ENCODE measurements at places on chromosomes 7 and 10. TPM values are rescaled to one million over a fixed set of nuclear protein-coding genes. Genes with fewer than 3 reads are reported as not detected.

The ST7 gene
- polyA plus RNA-seq: 7.9 TPM

The TRPV5 gene
- not detected for polyA plus RNA-seq

The VSTM4 gene
- not detected for polyA plus RNA-seq

The MPP7 gene
- 22.2 TPM for polyA plus RNA-seq

The EPHB6 gene
- 13.7 TPM for polyA plus RNA-seq

GRCh38 chr10:132541601-132542011 is 4.0 kb downstream of the INPP5A start:
- no peak overlapping the region for H3K27ac ChIP-seq
- DNase-seq: no peak
- H3K27me3 ChIP-seq: no peaks in the 10 kb centered on the region
- H3K4me3 ChIP-seq: no peak overlapping the region
- peaks cover 57% of the 10 kb centered on the region for H3K4me1 ChIP-seq

DNA sequence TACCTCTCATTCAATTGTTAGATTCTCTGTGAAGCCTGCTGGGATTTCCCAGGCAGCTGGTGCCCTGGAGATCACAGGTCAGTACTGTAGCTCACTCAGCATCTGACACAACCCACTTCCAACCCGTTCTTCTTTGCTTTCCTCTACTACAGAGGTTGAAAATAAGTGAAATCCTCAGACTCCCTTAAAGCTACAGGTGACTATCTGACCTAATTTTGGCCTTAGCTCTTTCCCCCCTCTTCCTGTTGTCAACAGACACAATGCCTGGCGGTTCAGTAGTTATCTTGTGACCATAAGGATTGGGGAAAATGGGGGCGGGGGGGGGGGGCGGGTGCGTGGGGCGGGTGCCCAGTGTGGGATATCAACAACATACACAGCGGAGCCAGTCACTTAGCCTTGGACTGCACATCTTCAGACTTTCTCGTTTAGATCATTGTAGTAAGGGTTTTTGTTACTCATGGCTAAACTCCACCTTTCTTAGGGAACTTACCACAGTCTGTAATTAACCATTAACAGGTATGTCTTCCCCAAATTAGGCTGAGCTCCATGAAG is 37.8 kb downstream of the MTPN start:
- H3K4me3 ChIP-seq: no peak overlapping the region
- H3K36me3 ChIP-seq: no peaks in the 10 kb centered on the region
- peak overlapping the region; percentile 28 for H3K27ac ChIP-seq
- peaks cover 57% of the 10 kb centered on the region for H3K4me1 ChIP-seq
- H3K27me3 ChIP-seq: no peaks in the 10 kb centered on the region
- DNase-seq: no peak

- DNase-seq: no peak
- H3K27ac ChIP-seq: no peak overlapping the region
- H3K4me3 ChIP-seq: no peak overlapping the region
- no peaks in the 10 kb centered on the region for H3K4me1 ChIP-seq
Measured at GRCh38 chr10:34647875-34648865, 166.9 kb downstream of the PARD3 start.

DNA sequence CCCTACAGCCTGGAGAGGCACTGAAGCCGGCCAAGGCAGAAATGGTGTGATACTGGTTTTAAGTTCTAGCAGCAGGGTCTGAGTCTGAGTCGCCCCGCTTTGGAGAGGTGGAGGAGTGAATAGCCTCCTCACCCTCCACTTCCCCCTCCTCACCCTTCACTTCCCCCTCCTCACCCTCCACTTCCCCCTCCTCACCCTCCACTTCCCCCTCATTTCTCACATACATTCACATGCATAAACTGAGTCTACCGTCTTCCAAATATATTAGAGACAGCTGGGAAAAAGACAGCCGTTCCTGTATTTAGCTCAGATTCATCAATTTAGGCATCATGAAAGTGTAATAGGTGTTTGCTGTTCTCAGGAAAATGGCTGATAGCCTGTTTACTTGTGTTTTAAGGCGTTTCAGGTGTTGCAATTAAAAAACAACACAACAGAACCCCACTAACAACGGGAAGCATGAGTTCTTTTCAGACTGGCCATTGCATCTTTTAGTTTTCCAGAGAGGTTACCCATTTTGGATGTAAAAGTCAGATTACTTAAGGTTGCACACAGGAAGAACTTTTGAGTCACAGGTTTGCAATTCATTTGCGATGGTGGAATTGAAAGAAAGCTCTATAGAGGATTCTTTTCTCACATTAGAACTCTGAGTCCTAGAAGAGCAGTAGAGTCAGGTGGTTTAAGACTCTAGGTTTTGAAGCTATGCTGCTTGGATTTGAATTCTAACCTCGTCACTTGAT is 861 bp downstream of the NRBF2 start:
- no peak for DNase-seq
- H3K27me3 ChIP-seq: no peaks in the 10 kb centered on the region
- H3K4me1 ChIP-seq: peaks cover 33% of the 10 kb centered on the region
- no peaks in the 10 kb centered on the region for H3K36me3 ChIP-seq
- H3K4me3 ChIP-seq: peak overlapping the region; percentile 96

DNA sequence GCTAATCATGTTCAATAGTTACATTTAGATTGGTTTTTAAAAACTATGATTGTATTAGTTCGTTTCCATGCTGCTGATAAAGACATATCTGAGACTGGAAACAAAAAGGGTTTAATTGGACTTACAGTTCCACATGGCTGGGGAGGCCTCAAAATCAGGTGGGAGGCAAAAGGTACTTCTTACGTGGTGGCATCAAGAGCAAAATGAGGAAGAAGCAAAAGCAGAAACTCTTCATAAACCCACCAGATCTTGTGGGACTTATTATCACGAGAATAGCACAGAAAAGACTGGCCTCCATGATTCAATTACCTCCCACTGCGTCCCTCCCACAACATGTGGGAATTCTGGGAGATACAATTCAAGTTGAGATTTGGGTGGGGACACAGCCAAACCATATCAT is 34.1 kb upstream of the CC2D2B start:
- no peaks in the 10 kb centered on the region for H3K4me1 ChIP-seq
- DNase-seq: no peak
- H3K4me3 ChIP-seq: no peak overlapping the region

GRCh38 chr10:79298403-79299244 is 48.6 kb upstream of the PPIF start:
- H3K27ac ChIP-seq: no peak overlapping the region
- H3K4me3 ChIP-seq: no peak overlapping the region
- no peaks in the 10 kb centered on the region for H3K27me3 ChIP-seq
- H3K4me1 ChIP-seq: no peaks in the 10 kb centered on the region
- peaks cover 11% of the 10 kb centered on the region for H3K36me3 ChIP-seq
- no peak for DNase-seq

DNA sequence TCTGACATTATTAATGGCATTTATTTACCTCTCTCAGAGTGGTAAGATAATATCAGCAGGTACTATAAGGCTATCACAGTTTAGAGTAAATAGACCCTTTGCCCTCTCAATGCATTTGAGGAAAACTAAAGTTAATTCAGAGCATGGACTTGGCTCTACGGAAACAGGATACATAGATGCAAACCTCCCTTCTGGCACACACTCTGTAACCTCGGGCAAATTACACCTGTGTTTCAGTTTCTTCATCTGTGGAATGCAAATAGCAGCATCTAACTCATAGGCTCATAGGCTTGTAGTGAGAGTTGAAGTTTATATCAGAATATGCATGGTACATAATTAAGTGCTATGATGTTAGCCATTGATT is 5.6 kb downstream of the RAPGEF5 start:
- no peaks in the 10 kb centered on the region for H3K4me1 ChIP-seq
- H3K27me3 ChIP-seq: no peaks in the 10 kb centered on the region
- H3K4me3 ChIP-seq: no peak overlapping the region
- no peak for DNase-seq

DNA sequence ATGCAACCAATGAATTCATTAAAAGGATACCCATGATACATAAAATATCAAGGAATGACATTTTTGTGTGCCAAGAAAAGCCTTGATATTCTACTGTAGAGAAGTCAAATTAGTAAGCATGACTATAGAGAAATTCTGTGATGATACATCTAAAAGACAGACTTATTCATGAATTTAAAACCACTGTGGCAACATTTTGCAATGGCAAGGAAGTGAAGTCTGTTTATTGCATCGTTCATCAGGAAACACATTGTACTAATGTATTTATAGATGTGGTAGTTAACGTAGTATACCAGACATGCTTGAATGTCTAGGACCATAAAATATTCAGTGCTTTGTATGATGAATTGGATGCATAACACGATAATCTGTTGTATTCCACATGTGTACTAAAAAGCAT is 9.3 kb upstream of the CLEC5A start:
- no peak overlapping the region for H3K27ac ChIP-seq
- no peak overlapping the region for H3K4me3 ChIP-seq
- H3K27me3 ChIP-seq: no peaks in the 10 kb centered on the region
- H3K4me1 ChIP-seq: no peaks in the 10 kb centered on the region
- no peaks in the 10 kb centered on the region for H3K36me3 ChIP-seq

- no peak for DNase-seq
- no peak overlapping the region for H3K4me3 ChIP-seq
- H3K4me1 ChIP-seq: no peaks in the 10 kb centered on the region
- H3K27me3 ChIP-seq: no peaks in the 10 kb centered on the region
Measured at GRCh38 chr10:101080933-101081931, 19.4 kb downstream of the KAZALD1 start.

DNA sequence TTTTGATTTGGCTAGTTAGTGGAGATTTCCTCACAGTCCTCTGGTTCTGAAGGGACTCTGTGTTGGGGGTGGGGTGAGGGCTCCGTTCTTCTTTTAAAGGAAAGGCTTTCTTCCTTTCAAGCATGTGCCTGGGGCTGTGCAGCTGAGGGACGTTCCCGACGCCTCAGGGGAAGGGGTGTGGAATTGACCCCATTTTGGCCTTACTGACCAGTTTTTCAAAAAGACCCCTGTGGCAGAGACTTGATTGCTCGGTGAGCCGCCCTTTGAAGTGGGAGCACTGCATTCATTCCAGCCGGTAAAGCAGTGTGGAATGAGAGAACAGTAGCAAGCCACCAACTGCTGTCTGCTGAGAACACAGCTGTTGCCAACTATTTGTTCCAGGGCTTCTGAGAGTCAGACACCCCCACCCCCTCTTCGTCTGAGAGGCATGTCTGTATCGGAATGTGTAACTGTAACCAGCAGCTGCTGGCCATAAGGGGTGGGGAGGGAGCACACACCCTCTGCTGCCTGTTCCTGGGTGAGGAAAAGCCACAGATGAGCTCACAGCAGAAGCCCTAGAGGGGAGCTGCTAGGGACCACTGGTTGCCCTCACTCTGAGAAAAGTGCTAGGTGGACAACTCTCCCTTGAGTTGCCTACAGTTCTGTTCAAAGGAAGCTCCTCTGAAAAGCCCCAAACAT is 33.2 kb downstream of the WBP1L start:
- DNase-seq: no peak
- no peak overlapping the region for H3K4me3 ChIP-seq
- H3K4me1 ChIP-seq: peaks cover 39% of the 10 kb centered on the region
- no peak overlapping the region for H3K27ac ChIP-seq
- no peaks in the 10 kb centered on the region for H3K27me3 ChIP-seq

GRCh38 chr10:94351089-94351488 is 11.7 kb downstream of the NOC3L start:
- H3K4me3 ChIP-seq: no peak overlapping the region
- no peaks in the 10 kb centered on the region for H3K4me1 ChIP-seq
- H3K27me3 ChIP-seq: no peaks in the 10 kb centered on the region
- no peak overlapping the region for H3K27ac ChIP-seq
- peaks cover 18% of the 10 kb centered on the region for H3K36me3 ChIP-seq

DNA sequence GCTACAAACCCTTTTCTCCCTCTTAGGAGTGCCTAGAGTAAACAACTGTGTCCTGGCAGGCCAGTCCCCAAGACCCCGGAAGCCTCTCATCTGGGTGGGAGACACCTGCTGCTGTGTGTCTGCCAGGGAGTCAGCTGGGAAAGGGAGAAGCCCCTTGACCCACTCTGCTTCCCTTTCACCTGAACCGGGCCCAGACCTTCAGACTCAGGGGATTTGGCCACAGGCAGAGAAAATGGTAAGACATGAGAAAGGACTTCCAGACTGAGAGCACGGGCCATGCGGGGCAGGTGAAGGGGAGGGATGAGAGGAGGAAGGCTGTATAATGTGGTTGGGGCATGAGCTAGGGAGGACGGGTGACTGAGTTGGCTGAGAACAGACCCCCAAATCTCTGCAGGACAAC is 36.0 kb upstream of the NPFFR1 start:
- no peak for DNase-seq
- no peaks in the 10 kb centered on the region for H3K27me3 ChIP-seq
- no peak overlapping the region for H3K4me3 ChIP-seq
- H3K4me1 ChIP-seq: peaks cover 22% of the 10 kb centered on the region
- no peaks in the 10 kb centered on the region for H3K36me3 ChIP-seq

DNA sequence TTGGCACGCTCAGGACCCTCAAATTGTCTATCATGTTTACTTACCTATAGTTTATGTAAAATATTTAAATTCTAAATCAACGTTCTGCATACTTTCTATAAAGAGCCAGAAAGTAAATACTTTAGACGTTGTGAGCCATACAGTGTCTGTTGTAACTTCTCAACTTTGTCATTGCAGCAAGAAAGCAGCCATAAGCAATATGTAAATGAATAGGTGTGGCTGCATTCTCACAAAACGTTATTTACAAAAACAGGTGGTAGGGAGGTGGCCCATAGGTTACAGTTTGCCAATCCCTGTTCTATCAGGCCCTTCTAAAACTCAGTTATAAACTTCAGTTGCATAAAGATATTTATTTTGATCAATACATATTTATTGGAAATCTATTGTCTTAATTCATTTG is 12.1 kb upstream of the NPY start:
- H3K4me3 ChIP-seq: no peak overlapping the region
- no peaks in the 10 kb centered on the region for H3K36me3 ChIP-seq
